ENCODE measurements at places on chromosomes 1 and 21.

DNA sequence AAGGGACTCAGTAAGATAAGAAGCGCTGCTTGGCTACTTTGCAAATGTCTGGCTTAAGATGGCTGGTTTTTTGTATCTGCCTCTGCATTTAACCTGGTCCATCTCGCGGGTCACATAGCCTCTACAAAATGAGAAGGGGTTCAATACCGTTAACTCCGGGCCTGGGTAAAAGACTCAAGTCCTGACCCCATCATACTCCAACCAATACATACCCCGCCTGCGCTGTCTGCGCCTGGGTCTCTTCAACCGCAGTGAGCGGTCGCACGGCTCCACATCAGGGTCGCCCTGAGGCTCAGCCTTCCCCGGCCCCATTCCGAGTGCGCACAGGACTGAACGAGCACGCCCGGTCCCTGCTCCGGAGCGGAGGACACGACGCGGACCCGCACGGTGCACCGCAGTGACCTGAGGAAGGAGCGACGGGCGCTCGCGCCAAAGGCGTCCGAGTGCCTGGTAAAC lies 558 bp upstream of the PGD start:
- peak; percentile 7 for DNase-seq

DNA sequence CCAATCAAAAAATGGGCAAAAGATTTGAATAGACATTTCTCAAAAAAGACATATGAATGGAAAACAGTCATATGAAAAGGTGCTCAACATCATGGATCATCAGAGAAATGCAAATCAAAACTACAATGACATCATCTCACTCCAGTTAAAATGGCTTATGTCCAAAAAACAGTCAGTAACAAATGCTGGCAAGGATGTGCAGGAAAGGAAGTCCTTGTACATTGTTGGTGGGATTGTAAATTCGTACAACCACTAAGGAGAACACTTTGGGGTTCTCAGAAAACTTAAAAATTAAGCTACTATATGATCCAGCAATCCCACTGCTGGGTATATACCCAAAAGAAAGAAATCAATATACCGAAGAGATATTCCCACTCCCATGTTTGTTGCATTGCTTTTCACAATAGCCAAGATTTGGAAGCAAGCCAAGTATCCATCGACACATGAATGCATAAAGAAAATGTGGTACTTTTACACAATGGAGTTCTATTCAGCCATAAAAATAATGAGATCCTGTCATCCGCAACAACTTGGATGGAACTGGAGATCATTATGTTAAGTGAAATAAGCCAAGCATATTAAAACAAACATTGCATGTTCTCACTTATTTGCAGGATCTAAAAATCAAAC lies 17.9 kb downstream of the GBP5 start:
- no peak for DNase-seq

DNA sequence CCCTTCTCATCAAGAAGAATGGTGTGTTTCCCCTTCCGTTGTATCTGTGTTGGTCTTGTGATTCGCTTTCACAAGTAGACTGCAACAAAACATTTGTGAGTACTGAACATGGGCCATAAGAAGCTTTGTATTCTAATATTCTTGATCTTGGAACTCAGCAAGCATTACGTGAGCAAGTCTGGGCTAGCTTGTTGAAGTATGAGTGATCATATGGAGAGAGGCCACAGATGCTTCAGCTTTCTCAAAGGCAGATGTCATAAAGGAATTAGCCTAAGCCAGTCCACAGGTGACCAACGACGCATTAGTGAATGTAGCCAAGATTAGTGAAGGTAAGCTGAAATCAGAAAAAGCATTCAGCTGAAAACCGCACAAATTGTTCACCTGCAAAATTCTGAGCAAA lies 609.6 kb upstream of the NEGR1 start:
- no peak for DNase-seq

DNA sequence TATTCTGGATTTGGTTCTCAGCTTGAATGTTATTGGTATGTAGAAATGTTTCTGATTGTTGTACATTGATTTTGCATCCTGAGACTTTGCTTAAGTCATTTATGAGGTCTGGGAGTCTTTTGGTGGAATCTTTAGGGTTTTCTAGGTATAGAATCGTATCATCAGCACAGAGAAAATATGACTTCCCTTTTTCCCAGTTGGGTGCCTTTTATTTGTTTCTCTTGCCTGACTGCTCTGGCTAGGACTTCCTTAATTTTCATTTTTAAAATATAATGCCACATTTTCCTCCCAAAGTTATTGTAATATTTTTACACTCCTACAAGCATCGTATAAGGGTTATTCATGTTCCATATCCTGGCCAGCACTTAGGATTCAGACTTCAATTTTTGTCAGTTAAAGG lies 111.1 kb downstream of the FNBP1L start:
- DNase-seq: no peak

DNA sequence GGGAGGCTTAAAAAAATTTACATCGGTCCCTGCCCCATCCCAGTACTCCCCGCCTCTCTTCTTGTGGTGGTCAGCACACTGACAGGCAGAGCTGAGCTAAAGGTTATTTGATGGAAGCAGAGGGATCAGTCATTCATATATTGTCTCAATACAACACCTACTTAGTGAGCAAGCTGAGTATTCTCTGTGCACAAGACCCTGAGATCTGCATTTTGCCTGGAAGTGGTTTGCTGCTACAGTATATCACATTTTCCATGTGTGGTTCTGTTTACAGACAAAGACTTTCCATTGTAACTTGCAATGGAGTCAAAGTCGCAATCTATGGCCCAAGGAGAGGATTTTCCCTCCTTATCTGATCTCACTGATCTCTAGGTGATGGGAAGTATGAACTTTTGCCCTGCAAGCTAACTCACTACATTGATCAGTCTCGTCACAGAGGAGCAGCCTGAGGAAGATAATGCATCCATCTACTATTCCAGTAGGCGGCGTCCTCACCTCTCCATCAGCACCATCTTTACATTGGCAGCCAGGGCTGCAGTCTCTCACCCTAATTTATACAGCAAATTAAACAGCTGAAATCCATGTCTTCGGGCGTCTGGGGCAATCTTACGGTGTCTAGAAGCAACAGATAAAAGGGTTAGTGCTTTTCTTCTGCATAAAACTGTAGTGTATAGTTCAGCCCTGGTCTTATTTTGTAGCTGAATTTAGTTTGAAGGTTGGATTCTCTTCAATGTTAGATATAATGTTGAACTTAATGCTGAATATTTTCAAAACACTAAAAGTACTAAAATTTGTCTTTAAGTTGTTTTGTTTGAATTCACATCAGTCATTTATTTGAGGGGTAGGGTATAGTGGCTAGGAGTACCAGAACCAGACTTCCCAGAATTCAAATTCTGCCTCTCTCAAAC lies 3.2 kb upstream of the TRAF5 start:
- DNase-seq: peak; percentile 41

DNA sequence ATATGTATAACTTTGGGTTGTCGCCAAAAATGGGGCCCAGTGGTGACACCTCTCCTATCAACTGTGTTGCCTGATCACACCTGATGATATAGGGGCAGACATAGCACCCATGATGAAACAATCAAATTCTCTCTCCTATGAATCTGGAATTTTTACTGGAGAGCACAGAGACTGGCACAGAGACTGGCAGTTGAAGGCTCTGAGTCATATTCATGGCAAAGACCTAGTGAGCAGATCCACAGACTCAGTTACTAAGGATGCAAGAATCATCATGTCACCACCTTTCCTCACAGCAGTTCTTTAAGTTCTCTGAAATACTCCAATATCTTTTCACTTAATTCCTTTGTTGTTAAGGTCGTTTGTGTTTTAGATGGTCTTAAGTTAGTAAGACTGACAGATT lies 60.0 kb downstream of the APCS start:
- no peak for DNase-seq

- no peak for DNase-seq
These were observed 46.3 kb upstream of the SMYD2 start for GRCh38 chr1:214234635-214235025.

- DNase-seq: no peak
These were observed 364.1 kb downstream of the HHAT start for GRCh38 chr1:210692796-210693195.

DNA sequence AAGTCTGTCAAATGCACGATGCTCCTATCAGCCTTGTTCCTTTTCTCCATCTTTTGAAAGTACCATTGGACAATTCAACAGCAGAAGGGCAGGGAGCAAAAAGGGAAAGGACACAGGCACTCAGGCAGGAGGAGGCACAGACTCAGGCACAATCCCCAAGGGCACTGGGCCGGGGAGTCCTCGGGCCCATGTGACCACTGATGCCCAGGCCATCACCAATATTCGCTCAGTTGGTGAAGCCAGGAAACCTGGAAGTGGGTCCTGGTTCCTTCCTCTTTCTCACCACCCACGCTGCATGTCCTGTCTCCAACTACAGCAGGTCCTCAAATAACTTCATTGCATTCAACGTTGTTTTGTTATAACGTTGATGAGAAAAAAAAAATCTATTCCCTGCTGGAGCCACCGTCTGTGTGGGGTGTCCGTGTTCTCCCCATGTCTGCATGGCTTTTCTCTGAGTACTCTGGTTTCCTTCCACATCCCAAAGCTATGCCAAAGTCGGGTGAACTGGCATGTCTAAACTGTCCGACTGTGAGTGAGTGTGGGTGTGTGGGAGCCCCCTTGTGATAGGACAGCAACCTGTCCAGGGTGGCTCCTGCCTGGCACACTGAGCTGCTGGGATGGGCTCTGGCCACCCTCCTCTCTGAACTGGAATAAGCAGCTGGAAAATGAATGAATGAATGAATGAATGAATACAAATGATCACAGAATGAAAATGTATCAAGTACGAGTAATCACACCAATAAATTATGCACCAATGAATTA lies 12.5 kb downstream of the NID1 start:
- no peak for DNase-seq

GRCh38 chr1:51253691-51254090 lies 17.6 kb downstream of the RNF11 start:
- no peak for DNase-seq

DNA sequence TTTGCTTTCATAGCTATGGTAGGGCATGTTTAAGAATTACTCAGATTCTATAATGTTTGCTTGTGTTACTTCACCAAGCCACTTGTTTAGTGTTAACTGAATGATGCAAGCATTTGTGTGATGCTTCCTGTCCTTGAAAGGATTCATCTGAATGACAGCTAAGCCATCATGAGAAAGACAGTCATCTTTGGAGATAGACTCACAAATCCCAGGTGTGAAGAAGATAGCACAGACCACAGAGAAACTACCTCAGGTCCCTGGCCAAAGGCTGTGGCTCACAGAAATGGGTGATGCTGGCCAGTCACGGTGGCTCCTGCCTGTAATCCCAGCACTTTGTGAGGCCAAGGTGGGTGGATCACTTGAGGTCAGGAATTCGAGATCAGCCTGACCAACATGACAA lies 321.4 kb downstream of the DPYD start:
- DNase-seq: no peak

GRCh38 chr1:207838156-207839082 lies 72.5 kb downstream of the CD34 start:
- no peak for DNase-seq

DNA sequence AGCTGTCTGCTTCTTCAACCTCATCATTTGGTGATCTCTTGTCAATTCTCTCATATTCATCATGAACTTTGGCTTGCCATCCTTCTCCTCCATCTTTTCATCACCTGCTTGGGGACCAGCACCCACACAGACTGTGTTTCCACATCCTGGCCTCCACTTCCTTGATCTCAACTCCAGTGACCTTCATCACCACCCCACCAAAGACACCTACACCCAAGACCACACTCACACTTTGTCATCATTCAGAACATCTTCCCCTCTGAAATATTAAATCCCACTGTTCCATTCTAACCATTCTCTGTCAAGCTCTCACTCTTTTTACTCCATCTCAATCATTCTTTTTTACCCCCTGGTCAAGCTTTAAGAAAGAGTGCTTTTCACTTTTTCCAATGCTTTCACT lies 115.5 kb upstream of the VAV3 start:
- DNase-seq: peak; percentile 29

- no peak for DNase-seq
These were observed 153.9 kb upstream of the SPAG17 start for GRCh38 chr1:118338936-118339335.

DNA sequence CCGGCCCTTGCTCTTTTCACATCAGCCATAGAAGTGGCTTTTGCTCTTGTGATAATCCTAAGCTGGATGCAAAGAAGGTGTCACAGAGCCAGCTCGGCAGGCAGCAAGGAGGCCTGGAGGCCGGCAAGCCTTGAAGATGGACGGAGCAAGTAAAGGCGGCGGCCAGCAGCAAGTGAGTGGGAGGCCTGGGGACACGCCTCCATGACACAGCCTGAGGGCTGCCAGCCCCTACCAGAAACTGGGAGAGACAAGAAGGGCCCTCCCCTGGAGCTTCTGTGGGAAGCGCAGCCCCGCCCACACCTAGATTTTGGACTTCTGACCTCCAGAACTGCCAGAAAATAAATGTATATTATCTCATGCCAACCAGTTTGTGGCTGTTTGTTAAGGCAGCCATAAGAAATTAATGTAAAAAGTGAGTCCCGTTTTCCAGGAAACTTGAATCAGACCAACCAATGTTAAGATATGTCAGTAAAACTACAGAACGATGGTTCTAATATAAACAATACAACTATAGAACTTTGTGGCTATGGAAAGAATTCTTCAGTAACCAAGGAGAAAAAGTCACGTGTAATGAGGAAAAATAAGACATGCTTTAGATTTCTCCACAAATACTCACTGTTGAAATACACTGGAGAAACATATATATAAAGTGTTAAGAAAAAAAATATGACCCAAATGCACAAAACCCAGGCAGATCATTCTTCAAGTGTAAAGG lies 49.9 kb downstream of the BACE2 start:
- DNase-seq: no peak

DNA sequence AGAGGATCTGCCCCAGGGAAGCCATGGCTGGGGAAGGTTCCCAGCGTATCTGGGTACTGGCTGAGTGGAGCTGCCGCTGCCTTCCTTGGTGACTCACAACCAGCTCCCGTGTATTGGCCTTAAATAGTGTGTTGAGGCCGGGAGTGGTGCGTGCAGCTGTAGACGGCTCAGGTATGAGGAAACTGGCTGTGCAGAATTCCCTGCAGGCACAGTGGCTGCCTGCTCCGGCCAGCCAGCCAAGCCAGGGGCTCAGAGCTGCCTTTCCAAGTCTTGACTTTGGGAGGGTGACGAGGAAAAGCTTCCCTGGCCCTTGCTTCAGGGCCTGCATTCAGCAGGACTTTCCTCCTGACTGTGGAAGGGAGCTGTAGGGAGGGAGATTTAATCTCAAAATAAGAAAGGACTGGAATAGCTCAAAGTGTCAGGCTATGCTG lies at the start of gene VTCN1:
Gene VTCN1, minus strand, starts transcription at position 97 of the 431 bp plus-strand sequence. Its CDS starts 72 bp downstream, at position 25.
- DNase-seq: no peak

- DNase-seq: no peak
These were observed 38.5 kb downstream of the IGFN1 start for GRCh38 chr1:201229095-201229494.

GRCh38 chr1:206685769-206686477 lies 1.2 kb downstream of the MAPKAPK2 start:
- DNase-seq: no peak

DNA sequence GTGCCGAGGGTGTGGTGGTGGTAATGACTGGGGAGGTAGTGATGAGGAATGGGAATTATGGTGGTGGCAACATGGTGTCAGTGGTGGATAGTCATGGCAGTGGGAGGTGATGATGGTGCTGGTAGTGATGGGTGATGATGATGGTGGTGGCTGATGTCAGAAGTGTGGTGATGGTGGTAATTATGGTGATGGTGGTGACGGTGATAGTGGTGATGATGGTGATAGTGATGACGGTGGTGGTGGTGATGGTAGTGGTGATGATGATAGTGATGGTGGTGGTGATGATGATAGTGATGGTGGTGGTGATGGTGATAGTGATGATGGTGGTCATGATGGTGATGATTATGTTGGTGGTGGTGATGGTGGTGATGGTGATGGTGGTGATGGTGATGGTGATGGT lies 162.8 kb downstream of the NPHP4 start:
- no peak for DNase-seq

GRCh38 chr1:29974316-29974724 lies 738.0 kb downstream of the PTPRU start:
- DNase-seq: no peak

Data from activated CD8-positive, alpha-beta memory T cell treated with anti-CD3 and anti-CD28 coated beads for 4 hours (primary cell).